ENCODE measurements at places on chromosomes 11 and 22. TPM values are rescaled to one million over a fixed set of nuclear protein-coding genes. Genes with fewer than 3 reads are reported as not detected.

SCN2B gene
- 4.1 TPM for polyA plus RNA-seq

APOBEC3H gene
- 0.25 TPM for polyA plus RNA-seq

C11orf91 gene
- not detected for polyA plus RNA-seq

CLDN5 gene
- 23.9 TPM for polyA plus RNA-seq

ASRGL1 gene
- polyA plus RNA-seq = 4.3 TPM

- no peak for DNase-seq
These were observed 12.5 kb downstream of the POU2AF2 start for GRCh38 chr11:111258046-111258445.

DNA sequence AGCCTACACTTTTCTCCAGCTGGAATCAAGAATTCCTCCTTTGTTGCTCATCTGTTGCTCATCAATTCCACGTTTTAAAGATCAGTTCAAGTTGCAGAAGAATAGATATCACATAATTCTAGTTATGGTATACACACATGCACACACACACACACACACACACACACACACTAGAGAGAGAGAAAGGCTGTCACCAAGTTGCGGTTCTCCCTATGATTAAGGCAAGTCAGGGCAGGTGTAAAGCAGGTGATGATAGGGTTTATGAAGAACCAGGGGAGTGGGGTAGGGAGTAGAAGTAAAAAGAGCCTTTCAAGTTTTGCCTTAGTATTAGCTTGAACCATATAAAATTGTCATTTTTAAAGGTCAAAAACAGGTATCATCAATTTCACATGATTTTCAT, 31.7 kb upstream of the TMPRSS4 start:
- DNase-seq = no peak

DNA sequence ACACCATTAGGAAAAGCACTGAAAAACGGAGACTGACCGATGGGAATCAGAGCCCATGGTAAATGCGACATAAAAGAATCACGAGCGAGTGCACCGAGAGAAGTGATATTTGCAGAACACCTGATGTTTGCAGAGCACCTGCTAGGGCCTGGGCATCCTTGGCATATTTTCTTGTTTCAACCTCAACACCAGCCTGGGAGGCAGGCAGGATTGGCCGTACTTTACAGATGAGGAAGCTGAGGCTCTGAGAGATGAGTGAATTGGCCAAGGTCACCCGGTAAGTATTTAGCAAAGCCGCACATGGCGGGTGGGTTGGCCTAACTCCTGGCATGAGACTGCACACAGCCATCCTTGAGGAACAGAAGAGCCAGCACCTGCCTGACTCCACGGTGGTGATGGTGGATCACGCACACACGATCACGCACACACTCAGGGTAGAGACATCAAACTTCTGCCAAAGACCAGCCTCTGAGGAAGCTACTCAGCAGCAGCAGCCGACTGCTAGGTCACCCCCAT, 21.6 kb upstream of the CHADL start:
- DNase-seq = no peak

DNA sequence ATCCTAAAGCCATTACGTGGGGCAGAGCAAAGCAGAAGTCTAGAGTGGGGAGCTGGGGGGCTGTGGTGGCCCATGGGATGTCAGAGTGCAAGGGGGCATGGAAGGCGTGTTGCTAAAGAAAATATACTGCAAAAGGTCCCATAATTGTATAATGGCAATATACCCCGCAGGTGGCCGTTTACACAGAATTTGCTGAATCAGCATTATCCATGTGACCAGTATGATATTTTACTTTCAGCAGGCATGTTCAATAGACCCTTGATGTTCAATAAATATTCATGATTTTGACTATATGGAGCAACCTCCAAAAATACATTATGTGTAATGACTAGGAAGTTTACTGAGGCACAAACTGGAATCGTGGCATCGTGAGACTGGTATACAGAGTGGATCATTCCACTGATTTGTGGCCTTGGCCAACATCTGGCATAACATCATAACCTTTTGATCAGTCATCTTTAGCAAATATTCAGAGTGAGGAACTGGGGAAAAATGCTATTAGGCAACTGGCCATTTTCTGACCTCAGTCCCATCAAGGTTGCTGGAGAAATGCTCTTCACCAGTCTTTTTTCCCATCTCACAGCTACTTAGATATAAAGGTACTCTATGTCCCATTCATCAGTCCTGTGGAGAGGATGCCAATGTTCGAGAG, 29.3 kb upstream of the PPP2R1B start:
- DNase-seq = no peak

DNA sequence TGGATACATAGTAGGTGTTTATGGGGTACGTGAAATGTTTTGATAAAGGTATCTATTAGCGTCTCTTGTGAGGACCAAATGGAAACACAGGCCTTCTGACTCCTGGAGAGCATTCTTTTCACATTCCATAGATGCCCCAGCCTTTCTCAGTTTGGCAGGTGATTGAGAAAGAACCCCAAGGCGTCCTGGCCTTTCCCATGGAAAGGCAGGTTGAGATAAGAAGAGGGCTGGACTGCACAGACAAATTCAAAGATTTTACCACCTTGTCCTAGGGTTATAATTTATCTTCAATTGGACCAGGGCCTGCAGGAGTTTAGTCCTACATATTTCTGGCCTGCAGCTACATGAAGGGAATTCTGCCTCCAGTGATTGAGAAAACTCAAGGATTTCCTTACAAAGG, 661 bp upstream of the OLFML1 start:
- no peak for DNase-seq

DNA sequence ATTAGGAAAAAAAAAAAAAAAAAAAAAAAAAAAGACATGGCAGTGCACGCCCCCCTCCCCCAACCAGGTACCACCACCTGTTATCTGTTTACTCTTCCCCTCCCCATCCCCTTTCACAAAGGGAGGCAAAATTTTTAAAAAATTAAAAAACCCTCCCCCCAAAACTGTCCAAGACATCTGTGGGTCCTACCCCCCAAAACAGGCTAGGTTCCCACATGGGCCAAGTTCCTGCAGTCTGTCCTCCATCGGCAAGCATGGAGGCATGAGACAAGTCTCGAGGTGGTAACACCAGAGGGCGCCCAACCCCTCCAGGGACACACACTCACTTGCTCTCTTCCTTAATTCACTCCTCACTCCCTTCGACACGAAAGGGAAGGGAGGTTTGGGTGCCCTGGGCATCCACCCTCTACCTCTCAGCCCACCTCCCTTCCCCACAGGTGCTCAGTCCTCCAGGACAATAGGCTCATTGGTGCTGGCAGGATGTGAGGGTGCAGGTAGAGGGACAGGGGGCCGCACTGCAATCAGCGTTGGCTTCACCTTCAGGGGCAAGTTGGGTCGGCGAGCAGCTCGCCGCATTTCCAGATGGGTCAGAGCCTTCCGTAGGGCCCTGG, 2.2 kb upstream of the TUT1 start:
- DNase-seq = peak; percentile 89

DNA sequence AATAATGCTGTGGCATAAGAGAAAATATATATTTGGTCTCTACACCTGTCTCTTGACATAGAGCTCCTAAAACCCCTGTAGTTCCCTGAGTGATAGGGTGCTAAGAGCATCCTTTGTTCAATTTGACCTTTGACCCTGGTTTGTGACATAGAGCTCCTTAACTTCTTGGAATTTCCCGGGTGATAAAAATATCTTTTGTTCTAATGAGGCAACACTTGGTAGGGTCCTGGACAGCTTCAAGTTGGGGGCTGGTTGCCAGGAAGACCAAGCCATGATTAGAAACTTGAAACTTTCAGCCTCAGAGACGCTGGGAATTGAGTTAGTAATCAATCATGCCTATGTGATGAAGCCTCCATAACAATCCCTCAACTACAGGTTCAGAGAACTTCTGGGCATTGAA, 105.4 kb downstream of the CASP12 start:
- no peak for DNase-seq

DNA sequence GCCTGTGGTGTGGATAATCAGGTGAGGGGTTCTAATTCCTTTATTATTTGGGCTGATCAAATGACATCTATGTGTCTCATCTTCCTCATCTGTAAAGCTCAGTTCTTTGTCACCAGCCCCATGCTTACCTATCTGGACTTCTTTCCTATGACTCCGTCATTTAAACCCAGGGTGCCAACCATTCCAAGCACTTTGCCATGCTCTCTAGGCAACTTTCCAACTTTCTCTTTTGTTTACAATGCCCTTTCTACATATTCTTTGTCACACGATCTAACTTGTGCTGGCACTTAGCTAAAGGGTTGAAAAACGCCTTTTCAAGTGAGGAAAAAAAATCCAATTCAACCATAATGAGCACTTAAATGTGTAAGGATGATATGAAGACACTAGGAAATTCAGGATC, 27.9 kb downstream of the EXPH5 start:
- DNase-seq = no peak

DNA sequence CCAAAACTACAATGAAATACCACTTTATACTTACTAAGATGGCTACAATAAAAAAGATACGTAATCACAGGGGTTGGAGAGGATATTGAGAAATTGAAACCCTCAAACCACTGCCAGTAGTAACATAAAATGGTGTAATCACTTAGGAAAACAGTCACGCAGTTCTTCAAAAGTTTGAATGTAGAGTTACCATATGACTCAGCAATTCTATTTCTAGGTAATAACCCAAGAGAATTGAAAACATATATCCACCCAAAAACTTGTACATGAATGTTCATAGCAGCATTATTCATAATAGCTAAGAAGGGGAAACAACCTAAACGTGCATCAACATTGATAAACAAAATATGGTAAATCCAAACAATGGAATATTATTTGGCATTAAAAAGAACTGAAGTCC, 24.4 kb upstream of the PSMA1 start:
- DNase-seq = no peak

DNA sequence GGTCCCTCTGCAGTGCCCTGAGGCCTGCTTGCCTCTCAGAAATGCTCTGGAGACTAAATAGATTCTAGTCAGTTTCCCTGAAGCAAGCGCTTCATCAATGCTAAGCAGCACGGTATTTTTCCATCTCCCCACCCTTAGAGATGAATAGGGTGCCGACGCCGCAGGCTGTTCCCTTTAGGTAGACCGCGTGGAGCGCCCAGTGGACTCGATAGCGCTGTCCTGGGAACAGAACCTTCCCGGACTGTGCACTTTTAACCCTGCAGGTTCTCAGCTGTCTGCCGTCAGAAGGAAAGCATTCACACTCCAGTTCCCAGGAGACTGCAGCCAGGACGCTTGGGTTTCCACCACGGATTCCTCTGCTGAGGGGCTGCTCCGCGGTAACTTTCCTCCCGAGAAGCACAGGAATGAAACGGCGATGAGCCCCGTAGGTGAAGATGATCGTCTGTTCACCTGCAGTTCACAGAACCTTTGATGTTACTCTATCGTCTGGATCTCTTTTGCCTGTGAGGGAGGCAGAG, 9.1 kb upstream of the KCNJ1 start:
- no peak for DNase-seq

- no peak for DNase-seq
These were observed 116.6 kb downstream of the PLEKHA7 start for GRCh38 chr11:16897470-16898061.

GRCh38 chr11:71250523-71251150, 1.7 kb downstream of the SHANK2 start:
- no peak for DNase-seq

DNA sequence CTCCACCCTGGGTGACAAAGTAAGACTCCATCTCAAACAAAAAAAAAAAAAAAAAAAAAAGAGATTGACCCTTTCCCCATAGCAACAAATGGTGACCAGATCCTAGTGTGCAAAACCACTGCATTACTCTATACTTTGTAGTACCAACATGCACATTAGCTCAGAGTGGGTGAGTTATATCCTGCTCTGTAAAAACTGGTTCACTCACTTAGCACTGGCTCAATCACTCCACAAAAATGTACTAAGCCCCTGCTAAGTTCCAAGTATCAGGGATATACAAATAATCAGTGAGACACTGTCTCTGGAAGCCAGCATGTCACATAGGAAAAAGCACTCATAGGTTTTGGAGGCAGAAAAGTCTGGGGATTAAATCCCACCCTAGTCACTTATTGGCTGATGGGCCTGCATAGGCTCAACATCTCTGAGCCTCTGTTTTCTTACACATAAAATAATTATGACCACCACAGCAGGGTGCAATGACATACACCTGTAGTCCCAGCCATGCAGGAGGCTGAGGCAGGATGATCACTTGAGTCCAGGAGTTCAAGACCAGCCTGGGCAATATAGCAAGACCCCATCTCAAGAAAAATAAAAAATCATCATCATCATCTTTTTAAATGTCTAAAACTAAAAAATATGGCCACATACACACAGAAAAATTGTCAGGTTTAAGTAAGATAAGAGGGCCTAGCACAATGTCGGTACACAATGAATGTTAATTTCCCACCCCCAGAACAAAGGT, 11.9 kb downstream of the FAM168A start:
- no peak for DNase-seq

- peak; percentile 40 for DNase-seq
These were observed 14.9 kb downstream of the DCPS start for GRCh38 chr11:126318574-126319373.

GRCh38 chr11:125921042-125921441, 16.7 kb downstream of the DDX25 start:
- DNase-seq = no peak

DNA sequence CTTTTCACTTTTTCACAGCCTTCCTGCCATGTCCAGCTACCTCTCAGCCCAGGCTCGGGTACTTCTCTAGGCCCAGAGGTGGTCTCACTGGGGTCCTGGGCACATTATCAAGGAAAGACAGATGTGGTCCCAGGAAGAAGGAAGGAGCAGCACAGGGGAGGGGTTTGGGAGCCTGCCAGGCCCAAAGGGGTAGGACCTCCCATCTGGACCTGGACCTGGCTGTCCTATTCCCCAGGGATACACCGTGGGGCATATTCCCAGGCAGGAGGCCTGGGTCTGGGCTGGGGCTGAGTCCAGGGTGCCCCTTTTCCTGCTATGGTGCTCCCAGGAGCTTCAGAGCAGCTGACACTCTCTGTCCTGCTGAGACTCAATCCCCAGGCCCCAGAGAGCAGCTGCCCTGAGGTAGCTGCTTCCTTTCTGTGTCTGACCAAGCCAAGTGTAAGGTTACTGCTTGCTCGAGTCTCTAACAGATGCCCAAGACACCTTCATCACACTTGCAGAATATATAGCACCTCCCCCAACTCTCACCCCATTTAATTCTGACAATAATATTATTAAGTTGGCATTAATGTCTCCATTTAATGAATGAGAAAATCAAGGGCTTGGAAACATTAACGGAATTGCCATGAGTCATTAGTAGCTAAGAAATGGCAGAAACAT, 232.0 kb downstream of the BUD13 start:
- no peak for DNase-seq

DNA sequence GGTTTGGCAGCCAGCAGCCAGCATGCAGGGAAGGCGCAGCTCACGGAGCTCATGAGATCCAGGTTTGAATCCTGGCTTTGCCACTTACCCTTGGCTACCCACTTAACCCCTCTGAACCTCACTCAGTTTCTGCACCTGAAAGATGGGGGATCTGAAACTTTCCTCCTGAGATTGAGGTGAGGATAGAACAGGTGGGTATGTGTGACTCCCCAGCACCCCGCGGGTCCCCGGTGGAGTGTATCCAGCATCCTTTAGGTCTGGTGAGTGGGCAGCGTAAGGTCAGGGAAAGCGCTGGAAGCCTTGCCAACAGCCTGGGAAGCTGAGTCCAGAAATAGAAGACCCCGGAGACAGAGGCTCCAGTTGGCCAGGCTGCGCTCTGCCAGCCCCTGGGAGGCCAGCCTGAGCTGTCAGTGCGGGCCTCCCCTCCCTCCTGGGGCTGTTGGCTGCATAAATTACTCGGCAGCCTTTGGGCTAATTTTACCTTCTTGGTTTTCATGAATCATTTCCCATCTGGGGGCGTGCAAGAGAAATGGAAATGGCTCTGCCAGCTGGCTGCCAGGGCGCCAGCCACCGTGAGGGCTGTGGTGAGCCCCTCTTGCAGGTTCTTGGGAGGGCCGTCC, 17.6 kb downstream of the PRDM11 start:
- DNase-seq = no peak
